ENCODE measurements at places on chromosomes 2 and 18.

DNA sequence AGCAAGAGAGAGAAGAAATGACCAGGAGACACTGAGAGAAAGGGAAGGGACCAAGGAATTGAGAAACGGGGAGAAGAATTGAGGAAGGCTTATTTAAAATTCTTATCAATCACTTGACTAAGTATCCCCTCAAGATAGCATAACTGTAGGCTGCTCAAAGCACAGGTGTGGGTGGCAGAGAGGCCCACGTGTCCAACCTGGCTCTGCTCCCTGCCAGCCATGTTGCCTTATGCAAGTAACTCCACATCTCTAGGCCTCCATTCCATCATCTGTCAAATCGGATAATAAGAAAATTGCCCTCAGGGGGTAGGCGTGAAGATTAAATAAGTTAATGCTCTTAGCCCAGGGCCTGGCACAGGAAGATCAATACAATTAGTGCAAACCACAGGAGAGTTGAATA lies 7.4 kb upstream of the NPAS2 start:
- DNase-seq: no peak

GRCh38 chr2:60410456-60411146 lies 142.9 kb downstream of the BCL11A start:
- DNase-seq: no peak

GRCh38 chr2:24461685-24462084 lies 29.4 kb upstream of the NCOA1 start:
- no peak for DNase-seq

DNA sequence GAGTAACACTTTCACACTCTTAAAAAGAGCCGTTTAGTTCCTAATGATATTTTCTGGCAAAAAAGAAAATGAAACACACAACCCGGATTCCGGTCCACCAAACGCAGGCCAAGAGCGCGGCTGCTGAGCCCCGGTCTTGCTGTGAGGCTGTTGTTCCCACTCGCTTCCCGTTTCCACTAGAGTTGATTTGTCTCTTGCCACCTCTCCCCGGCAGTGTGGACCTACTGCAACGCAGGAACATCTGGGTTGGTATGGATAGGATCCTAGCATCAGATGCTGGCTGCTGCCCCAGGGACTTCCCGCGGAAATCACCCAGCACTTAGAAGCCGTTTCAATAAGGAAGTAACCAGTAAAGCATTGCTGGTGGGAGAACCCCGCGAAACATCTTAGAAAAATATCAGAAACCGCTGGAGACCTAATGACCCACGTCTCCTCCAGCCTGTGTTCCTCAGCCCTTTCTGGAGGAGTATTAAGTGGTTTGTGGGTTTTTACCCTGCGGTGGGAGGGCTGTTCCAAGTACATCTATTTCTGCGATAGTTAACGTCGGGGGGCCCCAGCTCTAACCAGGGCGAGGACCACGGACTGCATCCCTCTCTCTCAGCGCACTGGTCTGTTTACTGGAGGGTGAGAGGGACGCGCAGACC lies 939 bp downstream of the DOCK10 start:
- DNase-seq: peak; percentile 25

GRCh38 chr2:27042159-27042661 lies 9.3 kb upstream of the AGBL5 start:
- DNase-seq: no peak

DNA sequence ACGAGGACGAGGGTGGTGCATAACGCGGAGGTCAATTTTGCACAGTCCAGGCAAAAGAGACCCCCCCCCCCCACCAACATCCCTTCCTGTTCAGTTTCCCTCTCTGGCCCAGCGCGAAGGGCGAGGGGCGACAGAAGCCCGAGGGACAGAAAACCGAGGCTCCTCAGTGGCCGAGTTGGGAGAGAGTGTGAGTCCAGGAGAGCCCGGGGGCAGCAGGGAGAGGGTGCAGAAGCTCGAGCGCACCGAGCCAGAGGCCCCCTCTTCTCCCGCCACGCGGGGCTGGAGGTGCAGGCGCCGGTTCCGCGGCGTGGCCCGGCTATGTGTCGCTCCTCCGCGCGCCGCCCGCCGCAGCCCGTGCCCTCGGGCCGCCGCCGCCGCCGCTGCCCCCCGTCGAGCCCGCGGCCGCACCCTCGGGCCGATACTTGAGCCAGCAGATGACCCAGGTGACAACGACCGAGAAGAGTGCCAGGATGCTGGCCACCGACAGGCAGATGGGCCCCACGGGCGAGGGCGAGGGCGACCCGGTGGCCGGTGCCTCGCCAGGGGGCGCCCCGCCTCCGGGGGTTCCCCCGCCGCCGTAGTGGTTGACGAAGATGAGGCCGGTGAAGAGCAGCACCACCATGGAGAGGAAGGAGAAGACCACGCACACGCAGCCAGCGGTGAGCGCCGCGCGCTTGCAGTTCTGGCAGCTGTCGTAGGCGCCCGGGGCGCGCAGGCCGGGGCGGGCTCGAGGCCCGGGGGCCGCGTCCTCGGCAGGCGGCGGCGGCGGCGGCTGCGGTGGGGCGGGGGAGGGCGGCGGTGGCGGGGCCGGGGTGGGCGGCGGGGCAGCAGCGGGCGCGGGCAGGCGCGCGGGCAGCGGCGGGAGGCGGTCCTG lies 20.2 kb upstream of the PAX3 start:
- DNase-seq: no peak

GRCh38 chr2:202375033-202375608 lies 1.0 kb upstream of the BMPR2 start:
- DNase-seq: no peak

DNA sequence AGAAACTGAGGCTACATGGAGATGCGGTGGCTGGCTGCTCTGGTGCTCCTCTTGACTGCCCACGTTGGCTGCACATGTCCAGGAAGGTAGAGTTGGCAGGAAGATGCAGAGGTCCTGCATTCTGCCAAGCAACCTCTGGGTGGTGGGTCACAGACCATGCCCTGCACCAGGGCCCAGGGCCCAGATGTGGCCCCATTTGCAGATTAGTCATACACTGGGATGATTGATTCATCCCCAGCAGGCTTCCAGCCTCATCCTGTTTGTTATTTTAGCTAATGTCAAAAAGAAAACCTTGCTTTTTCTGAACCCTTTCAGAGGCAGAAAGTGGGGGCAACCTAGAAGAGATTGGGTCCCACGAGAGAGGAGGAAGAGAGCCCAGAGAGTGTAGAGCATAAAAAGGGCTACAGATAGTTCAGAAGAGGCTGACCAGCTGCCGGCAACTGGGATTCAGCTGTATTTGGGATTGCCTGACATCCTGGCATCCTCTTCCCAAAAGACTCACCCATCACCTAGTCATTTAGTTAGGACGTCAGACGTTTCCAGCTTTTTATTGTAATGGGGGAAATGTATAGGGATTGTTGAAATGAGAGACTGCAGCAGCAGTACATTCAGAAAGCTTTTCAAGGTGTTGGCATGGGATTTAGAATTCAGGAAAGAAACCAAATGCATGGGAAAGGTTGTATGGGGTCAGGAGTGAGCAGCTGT lies 101.9 kb downstream of the CTIF start:
- DNase-seq: no peak

DNA sequence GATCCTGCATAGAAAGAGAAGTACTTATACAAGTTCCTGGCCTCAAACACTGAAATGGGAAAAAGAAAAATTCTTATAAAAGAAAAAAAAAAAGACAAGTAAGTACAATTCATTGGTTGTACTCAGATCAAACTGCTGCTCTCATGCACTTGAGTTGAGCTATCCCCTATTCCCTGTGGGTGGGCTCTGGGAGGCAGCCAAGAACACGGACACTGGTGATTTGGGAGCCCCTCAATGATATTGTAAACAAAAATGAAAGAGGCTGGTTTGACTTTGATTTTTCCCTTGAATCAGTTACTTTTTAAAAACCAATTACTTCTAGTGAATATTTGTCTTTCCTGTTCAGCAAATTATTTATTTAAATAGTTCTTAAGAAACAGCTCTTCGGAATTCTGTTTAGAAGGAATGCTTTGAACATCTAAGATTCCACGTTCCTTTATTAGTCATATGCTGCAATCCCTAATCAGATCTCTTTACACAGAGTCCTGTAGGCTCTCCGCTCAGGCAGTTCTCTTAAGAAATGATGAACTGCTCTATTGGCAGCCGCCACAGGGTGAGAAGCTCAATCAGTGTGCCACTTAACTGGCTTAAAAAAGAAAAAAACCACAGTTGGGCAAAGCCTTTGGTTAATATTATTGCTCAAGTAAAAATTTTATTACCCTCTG lies 225.1 kb downstream of the TMEM182 start:
- DNase-seq: no peak

- no peak for DNase-seq
These were observed 36.4 kb downstream of the ADAM17 start for GRCh38 chr2:9519250-9519649.

- no peak for DNase-seq
These were observed 168.6 kb upstream of the SIX2 start for GRCh38 chr2:45177870-45178269.

GRCh38 chr2:166167449-166167848 lies 39.6 kb upstream of the SCN1A start:
- DNase-seq: no peak

DNA sequence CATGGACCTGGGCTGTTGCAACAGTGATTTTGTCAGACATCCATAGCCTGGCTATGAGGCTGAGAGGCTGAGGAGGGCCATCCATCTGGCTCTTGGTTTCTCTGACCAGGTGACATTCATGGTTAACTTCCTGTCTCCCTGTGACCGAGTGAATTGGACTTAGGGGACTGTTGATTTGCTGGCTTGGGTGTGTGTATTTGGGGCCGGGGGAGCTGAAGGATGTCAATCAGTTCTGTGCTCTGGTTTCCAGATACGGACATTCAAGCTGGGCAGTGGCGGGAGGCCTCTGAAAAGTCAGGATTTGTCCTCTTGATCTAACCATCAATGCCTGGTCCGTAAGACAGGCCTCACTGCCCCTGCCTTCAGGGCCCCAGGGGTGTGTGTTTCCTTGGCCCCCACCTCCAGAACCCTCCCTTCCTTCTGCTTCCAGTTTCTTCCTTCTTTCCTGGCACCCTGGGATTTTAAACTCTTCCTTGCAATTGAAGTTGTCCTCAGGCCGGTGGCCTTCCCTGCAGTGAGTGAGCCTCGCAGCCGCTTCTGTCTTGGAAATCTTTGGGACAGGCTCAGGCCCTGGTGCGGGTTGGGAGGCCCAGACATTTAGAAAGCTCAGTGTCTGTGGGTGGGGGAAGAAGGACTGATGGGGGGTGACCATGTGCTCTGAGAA lies 54.7 kb upstream of the HAAO start:
- DNase-seq: no peak

- DNase-seq: no peak
These were observed 391.6 kb downstream of the DLGAP1 start for GRCh38 chr18:4063545-4063944.

GRCh38 chr18:62324181-62324828 lies 805 bp upstream of the TNFRSF11A start:
- no peak for DNase-seq

DNA sequence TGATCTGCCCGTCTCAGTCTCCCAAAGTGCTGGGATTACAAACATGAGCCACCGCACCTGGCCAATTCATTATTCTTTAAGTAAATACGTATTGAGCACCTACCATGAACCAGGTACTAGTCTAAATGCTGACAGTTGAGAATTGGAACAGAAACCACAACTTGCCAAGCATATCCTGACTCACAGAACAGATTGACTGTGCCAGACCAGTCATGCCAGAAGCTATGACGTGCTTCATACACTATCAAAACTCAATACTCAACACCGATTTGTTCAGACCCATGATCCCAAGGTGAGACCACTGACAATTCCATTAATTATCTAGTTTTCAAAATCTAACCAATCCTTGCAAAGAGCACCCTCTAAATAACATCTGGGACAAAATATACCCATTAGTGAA lies 148.6 kb downstream of the B3GNT2 start:
- DNase-seq: no peak

- no peak for DNase-seq
These were observed 36.6 kb downstream of the CASP10 start for GRCh38 chr2:201219328-201220096.

- no peak for DNase-seq
These were observed 483.9 kb upstream of the CRIM1 start for GRCh38 chr2:35871672-35872071.

GRCh38 chr2:61196671-61197070 lies 34.7 kb downstream of the C2orf74 start:
- DNase-seq: no peak

- no peak for DNase-seq
These were observed 41.1 kb downstream of the FAM124B start for GRCh38 chr2:224360801-224361251.

DNA sequence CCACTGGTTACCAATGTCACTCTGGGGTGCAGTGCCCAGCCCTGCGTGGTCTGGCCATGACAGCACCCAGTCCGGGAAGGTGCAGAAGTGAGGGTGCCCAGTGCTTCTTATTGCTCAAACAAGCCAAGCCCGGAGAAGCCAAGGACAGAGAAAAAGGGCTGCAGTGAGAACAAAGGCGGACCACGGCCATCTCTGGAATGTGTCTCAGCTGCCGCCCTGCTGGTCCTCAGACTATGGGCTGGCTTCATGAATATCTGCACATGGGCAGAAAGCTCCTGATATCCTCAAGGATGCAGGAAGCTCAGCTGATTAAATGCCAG lies 28.7 kb downstream of the COPS9 start:
- no peak for DNase-seq

GRCh38 chr2:95353055-95353575 lies 49.4 kb upstream of the FAHD2A start:
- DNase-seq: no peak

GRCh38 chr2:62216616-62217015 lies 20.7 kb downstream of the B3GNT2 start:
- no peak for DNase-seq

DNA sequence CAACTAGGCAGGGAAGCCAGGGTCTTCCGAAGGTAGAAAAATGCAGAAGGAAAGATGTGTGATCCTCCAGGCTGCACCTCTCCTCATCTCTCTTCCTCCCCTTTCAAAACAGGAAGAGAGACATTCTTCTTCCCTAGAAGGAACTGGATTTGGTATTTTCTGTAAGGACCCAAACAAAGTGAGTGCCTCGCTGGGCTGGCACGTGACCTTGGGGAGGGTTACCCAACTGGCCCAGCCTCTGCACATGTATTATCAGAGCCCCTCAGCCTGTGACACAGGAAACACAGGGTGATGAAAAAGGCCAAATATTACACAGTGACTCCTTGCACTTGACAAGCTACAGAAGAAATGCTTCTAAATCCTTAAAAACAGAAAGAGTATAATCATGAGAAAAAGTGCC lies 2.3 kb downstream of the HJURP start:
- DNase-seq: no peak

- no peak for DNase-seq
These were observed 186.1 kb downstream of the SEPTIN10 start for GRCh38 chr2:109427661-109428091.

DNA sequence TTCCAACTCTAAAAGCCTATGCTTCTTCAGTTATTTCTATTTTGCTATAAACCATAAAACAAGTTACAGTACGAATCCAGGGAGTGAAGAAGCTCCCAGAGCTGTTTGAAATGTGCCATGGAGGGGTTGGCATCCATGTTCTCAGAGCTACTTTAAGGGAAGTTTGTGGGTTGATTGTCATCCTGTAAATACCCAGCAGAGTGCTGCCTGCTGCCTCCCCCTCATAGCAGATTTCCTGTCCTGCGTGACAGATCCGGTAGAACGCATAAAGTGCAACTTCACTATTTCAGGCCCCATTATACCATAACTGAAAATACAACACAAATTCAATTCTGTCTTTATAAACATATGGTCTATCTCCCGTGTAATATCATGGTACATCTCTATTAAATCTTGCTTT lies 114.4 kb downstream of the CTNNA2 start:
- DNase-seq: no peak

GRCh38 chr2:114119862-114120261 lies 230.0 kb downstream of the ACTR3 start:
- DNase-seq: no peak

GRCh38 chr2:12539776-12540562 lies 176.8 kb upstream of the TRIB2 start:
- DNase-seq: no peak

- no peak for DNase-seq
These were observed 6.9 kb upstream of the RND3 start for GRCh38 chr2:150494234-150494945.

Measured in stimulated activated CD8-positive, alpha-beta memory T cell treated with anti-CD3 and anti-CD28 coated beads, Interleukin-7, amount 100 ng/mL, for 1 hour (primary cell).